GM12892 (cell line): ENCODE measurements at places on chromosomes 1 and 21.

- no peak for DNase-seq
These were observed 1.8 kb upstream of the WLS start for GRCh38 chr1:68234094-68234493.

DNA sequence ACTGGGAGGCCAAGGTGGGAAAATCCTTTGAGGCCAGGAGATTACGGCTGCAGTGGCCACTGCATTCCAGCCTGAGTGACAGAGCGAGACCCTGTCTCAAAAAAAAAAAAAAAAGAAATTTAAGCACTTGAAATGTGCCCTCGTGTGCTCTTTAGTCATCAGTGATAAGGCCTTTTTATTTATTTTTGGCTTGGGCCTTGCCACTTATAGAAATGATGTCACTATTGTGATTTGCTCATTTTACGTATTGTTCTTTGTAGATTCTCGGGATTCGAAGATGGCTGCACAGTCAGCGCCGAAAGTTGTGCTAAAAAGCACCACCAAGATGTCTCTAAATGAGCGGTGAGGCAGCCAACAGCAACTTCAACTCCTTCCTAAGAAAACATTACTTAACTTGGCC is 2.4 kb downstream of the CHTOP start:
- no peak for DNase-seq

- no peak for DNase-seq
These were observed 4.3 kb upstream of the CPLANE2 start for GRCh38 chr1:16241221-16241708.

GRCh38 chr1:17198476-17199258 is 6.3 kb upstream of the PADI1 start:
- no peak for DNase-seq

GRCh38 chr1:209657140-209657879 is 5.1 kb upstream of the LAMB3 start:
- DNase-seq = no peak
